Pulmonary artery endothelial cell (primary cell): ENCODE measurements at places on chromosomes 5 and 9. TPM values are rescaled to one million over a fixed set of nuclear protein-coding genes. Genes with fewer than 3 reads are reported as not detected.

SERINC5 gene
- 6.3 and 6.8 TPM in 2 replicates for total RNA-seq

SLC6A18 gene
- not detected in 2 replicates for total RNA-seq

GABRB2 gene
- total RNA-seq: not detected in 2 replicates

ST6GALNAC6 gene
- 36.2 and 48.1 TPM in 2 replicates for total RNA-seq

PCDHB5 gene
- 0.39 and 0.53 TPM in 2 replicates for total RNA-seq
